CD4-positive, alpha-beta T cell (primary cell): ENCODE measurements at places on chromosomes 1 and 21. TPM values are rescaled to one million over a fixed set of nuclear protein-coding genes. Genes with fewer than 3 reads are reported as not detected.

The LIN9 gene
- total RNA-seq: 1.3 TPM

The INTS3 gene
- total RNA-seq: 24.9 TPM

The RGS13 gene
- 0.30 TPM for total RNA-seq

The TNFSF4 gene
- 0.17 TPM for total RNA-seq

The TRIM62 gene
- 23.0 TPM for total RNA-seq

The ELAPOR1 gene
- total RNA-seq: 14.2 TPM

The PADI1 gene
- total RNA-seq: not detected

The BMP8B gene
- 0.06 TPM for total RNA-seq

The GJA4 gene
- not detected for total RNA-seq

The DPT gene
- not detected for total RNA-seq

The HRNR gene
- not detected for total RNA-seq

The OR2L8 gene
- 0.78 TPM for total RNA-seq

The IL24 gene
- not detected for total RNA-seq

DNA sequence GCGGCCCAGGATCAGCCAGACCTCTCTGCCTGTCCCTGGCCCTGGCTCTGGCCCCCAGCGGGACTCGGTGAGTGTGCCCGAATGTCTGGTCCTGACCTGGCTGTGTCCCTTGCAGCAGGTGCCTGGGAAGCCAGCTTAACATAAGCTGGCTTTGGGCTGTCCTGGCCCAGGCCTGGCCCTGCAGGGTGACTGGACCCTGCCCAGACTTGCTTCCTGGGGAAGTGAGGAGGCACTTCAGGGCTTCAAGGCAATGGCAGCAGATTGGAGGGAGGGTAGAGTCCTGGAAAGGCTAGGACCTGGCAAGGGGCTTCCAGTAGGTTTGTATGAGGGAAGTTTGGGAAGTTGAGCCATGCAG, 16.4 kb downstream of the RPS6KA1 start:
- DNase-seq: no peak

- DNase-seq: no peak
Observed at GRCh38 chr1:15371610-15372545, 37.8 kb upstream of the EFHD2 start.

DNA sequence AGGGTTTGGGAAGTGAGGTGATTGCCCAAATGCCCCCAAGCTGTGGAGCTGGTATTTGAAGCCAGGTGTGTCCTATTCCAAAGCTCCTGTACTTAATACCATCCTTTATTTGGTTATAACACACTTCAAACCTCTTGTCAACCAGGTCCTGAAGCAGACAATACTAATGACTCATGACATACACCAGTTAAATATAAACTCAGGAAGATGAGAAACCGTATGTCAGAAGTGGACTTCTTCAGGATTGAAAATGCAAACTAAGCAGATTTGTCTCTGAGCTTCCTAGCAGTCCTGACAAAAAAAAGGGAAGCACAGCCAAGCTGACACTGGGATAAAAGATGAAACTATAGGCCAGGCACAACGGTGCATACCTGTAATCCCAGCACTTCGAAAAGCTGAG, 70.6 kb downstream of the ALPL start:
- DNase-seq: no peak

GRCh38 chr1:201741763-201742342, 87.1 kb upstream of the IPO9 start:
- no peak for DNase-seq

DNA sequence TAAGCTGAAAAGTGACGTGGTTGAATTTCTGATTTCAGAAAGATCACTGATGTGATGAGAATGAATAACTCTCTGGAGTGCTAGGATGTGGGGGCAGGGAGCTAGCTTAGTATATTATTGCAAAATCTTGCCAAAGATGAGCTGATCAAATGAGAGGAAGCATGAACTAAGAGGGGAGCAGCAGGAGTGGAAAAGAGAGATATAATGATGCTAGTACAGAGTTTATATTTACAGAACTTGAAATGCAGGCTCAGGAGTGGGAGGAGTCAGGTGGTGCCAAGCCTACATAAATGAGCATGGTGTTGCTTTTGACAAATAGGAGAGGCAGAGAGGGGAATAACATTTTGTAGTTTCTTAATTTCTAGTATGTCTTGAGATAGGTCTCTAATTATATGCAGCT, 38.1 kb upstream of the NBL1 start:
- DNase-seq: no peak

DNA sequence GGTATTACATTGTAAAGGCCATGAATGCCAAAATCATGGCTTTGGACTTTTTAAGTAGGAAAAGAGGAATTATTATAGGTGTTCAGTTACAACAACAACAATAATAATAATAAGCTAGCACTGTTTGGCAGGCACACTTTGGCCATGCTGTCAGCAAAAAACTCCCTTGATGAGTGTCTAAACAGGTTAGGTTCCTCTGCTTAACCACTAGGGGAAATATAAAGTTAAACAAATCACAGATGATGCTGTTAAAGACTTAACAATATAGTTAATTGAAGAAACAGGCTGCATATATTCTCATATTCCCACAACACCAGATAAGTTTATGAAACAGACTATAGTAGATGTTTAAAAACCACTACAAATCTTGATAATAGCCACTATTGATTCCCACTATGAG, 46.4 kb downstream of the RGS21 start:
- DNase-seq: no peak

DNA sequence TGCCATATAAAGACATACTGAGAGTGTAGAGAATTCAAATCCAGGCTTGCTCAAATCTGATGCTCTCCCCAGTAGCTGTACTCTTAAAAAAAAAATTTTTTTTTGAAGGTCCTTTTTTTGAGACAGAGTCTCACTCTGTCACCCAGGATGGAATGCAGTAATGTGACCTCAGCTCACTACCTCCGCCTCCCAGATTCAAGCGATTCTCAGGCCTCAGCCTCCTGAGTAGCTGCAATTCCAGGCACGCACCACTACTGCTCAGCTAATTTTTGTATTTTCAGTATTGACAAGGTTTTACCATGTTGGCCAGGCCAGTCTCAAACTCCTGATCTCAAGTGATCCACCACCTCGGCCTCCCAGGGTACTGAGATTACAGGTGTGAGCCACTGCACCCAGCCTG, 28.7 kb downstream of the STYXL2 start:
- no peak for DNase-seq

DNA sequence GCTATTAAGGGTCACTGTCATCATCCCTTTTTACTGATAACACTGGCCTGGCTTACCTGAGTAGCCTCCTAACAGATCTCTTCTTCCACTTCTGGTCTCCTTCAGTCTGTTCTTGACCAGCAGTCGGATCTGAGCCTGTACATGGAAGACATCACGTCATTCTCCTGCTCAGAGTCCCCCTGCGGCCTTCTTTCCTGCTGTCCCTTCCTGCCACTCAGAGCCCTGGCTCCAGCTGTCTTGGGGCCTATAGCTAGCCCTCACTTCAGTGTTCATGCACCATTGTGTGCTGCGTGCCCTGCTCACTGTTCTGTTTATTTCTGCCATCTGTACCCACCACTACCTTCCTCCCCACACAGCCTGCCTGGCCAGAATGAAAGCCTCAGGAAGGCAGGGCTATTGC, 8.4 kb downstream of the ADARB1 start:
- DNase-seq: no peak

GRCh38 chr1:240435996-240436566, 175.9 kb downstream of the GREM2 start:
- no peak for DNase-seq

GRCh38 chr1:9135073-9135836, 6.4 kb upstream of the GPR157 start:
- DNase-seq: no peak

- DNase-seq: no peak
Observed at GRCh38 chr1:89894210-89895201, 73.7 kb downstream of the LRRC8D start.

GRCh38 chr1:166391279-166392066, 224.7 kb upstream of the FAM78B start:
- no peak for DNase-seq

GRCh38 chr1:163305441-163305840, 16.3 kb upstream of the NUF2 start:
- DNase-seq: no peak

GRCh38 chr1:39919545-39919944, 17.8 kb upstream of the MYCL start:
- DNase-seq: peak; percentile 9

DNA sequence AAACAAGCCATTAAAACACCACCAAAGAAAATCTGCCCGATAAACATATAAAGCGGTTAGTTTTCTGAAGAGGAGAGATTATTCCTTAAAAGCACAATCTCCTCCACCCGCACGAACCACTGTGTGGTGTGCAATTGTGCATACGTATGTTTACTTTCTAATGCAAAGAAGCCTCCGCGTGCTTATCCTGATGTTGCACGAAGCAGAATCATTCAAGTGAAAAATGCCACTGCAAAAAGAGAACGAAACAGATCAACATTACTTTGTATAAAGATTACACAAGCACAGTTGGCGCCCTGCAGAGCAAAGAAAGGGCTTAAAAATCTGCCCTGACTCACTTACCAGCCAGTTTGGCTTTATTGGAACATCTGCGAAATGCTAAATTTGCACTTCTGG, 166.8 kb downstream of the ZNF281 start:
- no peak for DNase-seq

DNA sequence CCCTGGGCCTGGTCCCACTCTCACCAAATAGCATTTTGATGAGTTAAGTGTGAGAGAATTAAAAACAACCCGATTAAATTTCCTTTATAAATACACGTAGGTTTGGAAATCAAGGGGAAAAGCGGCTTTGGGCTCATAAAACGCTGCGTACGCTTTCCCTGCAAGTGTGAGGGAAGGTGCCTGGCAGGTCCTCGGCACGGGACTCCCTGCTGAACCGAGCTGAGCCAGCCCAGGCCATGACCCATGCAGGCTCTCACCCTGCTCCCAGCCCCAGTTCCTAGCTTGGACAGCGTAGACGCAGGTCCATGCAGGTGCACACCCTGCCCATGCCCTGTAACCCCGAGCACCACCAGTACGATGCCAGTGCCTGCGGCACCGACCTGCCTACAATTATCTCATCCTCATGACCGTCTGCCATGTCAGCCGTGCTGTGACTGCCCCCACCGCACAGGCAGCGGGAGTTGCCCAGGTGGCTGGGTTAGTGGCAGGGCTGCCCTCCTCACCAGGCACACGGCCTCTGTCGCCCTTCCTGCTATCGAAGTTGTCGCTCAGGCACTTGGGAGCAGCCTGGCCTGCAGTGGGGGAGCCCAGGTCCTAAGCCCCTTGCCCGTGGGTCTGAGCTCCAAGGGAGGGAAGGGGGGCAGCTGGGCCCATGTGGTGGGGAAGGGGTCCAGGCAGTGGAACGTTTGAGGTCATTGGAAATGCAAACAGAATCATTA, 41.0 kb upstream of the ACTRT2 start:
- no peak for DNase-seq

GRCh38 chr1:64235181-64235580, 31.8 kb downstream of the UBE2U start:
- DNase-seq: no peak

DNA sequence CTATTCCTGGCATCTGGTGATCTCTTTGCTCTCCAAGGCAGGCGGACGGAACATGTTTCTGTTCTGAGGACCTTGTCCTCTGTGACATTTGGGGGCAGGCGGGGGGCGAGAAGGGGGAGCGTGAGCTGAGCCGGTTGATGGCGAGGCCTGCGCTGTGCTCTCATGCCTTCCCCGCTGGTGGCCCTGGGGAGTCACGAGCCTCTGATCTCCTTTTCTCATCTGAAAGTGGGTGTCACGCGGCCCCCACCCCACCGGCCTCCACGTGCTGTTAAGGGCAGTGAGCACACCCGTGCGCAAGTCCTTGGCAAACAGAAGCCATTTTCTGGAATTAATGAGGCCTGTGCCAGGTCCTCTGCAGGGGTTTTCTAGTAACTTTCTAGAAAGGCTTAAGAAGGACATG, 102.8 kb upstream of the ACTRT2 start:
- DNase-seq: no peak

DNA sequence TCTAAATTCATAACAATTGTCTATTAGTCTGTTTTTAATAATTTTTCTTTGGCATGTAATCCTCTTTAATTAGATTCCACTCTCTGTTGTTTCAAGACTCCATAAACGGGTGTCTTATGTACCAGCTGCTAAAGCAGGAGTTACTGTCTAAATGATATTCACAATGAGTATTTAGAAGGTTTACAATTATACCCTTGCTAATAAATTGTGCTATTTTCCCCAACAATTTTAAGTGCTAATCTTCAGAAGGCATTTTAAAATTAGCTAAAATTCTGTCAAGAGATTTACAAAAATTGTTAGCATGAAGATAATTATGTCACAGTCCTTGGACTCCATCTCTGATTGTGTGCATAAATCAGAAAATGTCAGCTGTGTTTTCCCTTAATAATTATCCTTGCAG, 83.7 kb downstream of the DPYD start:
- no peak for DNase-seq

DNA sequence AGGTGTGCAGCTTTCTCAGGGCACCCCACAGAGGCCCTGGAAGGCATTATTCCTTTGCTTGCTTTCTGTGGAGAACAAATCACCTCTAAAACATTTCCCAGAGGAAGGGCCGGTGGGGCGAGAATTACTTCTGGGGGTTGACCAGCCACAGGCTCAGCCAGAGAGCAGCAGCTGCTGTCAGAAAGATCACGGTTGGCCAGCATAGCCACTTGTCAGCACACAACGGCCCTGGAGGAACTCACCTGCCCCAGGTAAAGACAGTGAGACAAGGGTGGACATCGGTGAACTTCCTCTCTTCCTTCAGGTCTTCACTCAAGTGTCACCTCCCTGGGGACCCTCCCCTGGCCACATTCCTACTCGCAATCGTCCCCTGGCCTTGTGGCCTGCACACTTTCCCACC, 69.5 kb upstream of the CLDN14 start:
- DNase-seq: no peak

DNA sequence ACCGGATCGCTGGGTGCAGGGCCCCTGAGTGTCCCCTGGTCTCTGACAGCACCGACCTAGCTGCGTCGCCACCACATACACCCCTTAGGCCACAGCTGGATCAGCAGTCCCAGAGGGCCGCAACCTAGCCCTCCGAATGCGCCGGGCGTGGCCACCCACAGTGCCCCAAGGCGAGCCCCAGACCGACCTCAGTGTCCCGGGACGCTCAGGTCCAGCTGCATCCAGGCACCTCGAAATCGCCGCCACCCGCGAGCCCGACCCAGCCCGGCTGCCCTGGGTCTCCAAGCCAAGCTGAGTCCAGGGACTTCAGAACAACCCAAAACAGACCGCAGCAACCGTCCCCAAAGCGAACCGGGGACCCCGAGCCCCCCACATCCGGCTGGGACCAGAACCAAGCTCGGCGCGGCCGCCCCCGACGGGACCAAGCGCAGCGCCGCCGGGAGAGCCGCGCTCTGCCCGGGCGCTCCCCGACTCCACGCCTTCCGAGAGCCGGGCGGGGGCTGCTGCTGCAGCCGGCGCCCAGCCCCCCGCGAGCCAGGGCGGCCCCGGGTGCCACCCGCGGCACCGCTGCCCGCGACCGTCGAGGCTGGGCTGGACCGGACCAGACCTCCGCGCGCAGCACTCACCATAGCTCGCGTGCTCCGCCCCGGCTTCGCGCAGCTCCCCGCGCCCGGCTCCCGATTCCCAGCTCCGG, 54.6 kb upstream of the ECE1 start:
- DNase-seq: no peak

- DNase-seq: no peak
Observed at GRCh38 chr1:70061231-70061630, 144.1 kb downstream of the LRRC40 start.
